ENCODE measurements at places on chromosomes 5 and 9.
A peak's percentile ranks its signal among the peaks of the same experiment; 100 is the strongest.

- no peak for DNase-seq
These were observed 30.4 kb downstream of the FEM1C start for GRCh38 chr5:115514220-115514619.

DNA sequence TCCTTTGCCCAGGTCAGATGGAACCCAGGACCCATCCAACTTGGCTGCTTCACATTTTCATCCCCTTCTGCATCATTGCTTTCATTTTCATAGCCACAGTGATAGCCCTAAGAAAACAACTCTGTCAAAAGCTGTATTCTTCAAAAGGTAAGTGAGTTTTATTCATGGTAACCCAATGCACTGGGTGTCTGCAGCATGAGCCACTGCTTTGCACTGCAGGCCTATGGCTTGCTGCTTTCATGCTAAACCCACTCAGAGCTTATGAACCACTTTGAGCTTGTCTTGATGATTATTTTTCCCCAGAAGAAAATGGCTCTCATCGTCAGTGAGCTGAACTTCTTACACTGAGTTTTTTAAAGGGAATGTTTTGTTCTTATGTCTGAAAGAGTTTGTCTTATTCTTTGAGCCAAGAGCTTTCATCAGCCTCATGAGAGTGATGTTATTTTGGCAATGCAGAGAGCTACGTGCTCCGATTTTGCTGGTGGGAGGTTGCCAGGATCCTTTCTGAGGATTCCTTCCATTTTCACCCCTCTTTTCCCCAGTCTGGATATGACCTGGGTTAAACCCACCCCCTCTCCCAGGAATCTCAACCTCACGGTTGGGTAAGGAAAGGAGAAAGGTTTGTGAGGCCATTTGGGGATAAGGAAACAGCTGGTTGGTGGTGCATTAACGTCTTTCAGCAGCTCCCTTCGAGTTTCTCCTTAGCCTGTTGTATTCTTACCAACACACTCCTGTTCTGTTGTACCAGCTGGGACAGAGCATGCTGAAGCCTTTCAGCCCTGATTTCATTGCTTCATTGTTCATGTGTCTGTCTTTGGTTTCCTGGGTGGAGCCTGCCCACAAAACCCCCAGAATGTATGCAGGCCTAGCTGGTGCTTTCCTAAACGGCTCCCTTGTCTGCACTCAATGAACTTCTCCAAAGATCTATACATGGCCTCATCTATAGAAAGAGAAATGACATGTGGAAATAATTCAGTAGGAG, 47.6 kb downstream of the PDCD1LG2 start:
- peak; percentile 18 for DNase-seq

DNA sequence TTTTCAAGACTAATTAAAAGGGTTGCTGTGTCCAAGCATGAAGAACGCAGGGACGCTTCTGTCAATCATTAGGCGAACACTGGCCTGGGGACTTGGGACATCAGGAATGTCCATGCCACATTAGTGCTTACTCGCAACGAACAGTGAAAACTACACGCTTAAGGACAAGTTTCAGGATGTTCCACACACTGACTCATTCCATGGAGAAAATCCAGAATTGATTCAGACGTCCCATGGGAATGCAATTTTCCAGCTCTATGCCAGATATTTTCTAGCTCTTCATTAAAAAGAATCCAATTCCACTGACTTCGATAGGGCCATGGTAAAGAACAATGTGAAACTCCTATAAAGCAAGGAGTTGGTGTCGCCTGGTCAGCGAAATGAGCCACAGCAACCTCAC, 98.2 kb downstream of the CAMSAP1 start:
- no peak for DNase-seq

GRCh38 chr9:81156381-81156780, 533.0 kb downstream of the TLE1 start:
- no peak for DNase-seq

- no peak for DNase-seq
These were observed 9.6 kb downstream of the FBXO38 start for GRCh38 chr5:148393390-148393741.

- no peak for DNase-seq
These were observed 223.3 kb downstream of the SEC61B start for GRCh38 chr9:99445371-99445891.

GRCh38 chr9:22469928-22470544, 23.4 kb downstream of the DMRTA1 start:
- DNase-seq = peak; percentile 51

DNA sequence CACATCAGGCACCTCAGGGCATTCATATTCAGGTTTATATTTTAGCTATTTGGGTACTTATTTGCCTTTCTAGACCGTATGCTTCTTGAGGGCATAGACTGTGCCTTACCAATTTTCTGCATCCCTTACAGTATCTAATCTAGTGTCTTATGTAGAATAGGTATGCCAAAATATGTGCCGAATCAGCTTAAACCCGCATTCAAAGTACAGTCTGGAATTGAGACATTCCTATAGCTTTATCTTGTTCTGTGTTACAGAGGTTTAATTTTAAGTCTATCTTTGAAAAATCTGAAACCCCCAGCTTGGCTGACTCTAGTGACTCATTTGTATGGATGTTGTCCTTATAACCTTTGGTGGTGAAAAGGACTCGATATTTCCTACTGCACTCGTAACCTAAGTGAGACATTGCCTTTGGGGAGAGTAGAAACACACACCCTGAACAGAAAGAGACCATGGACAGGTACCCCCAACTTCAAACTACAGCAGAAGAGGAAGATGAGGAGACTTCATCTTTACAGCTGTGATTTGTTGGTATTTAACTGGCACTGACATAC, 27.0 kb upstream of the TMOD1 start:
- DNase-seq = no peak

GRCh38 chr5:10828241-10828640, 67.2 kb upstream of the DAP start:
- no peak for DNase-seq

- no peak for DNase-seq
These were observed 485.8 kb downstream of the SEMA5A start for GRCh38 chr5:9059920-9060691.

GRCh38 chr9:28232686-28233085, 659.4 kb upstream of the C9orf72 start:
- DNase-seq = no peak

DNA sequence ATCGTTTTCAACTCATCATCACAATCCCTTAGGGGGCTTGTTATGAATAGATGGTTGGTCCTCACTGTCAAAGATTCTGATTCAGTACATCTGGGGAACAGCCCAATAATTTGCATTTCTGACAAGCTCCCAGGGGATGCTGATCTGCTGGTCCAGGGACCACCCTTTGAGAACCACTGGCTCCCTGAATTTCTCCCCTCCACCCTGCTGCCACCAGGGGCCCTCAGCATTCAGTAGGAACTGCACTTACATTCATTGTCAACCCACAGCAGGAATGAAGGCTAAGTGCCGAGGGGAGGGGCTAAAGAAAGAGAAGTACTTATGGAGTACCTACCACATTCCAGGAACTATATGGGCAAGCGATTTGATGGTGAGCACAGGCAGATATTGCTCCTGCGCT, 85.9 kb downstream of the BOD1 start:
- no peak for DNase-seq

DNA sequence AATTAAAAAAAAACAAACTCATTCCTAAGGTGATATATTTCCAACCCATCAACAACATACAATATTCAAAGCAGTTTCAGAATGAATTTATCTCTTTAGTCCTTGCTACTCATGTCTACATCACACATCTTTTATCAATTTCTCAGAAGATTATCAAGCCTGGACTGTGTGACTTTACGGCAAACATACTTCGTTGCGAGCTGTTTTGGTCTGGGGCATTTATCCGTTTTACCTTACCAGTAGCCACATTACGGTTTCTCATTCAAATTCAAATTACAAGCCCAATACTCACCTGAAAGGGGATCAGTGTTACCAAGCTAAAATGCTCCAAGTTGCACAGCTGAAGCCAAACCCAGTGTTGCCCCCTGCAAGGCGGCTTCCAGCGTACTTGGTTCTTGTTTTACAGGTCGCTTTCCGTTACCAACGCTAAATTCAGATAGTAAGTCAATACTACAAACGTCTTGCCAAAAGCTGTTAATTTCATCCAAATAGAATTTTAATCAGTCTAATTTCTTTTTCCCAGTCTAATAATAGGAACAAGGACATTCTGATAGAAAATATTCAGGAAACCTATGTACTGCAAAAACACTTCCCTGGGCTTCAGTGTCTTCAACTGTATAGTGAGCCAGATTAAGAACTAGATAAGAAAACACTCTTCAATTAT, 1.8 kb downstream of the HNRNPH1 start:
- no peak for DNase-seq

DNA sequence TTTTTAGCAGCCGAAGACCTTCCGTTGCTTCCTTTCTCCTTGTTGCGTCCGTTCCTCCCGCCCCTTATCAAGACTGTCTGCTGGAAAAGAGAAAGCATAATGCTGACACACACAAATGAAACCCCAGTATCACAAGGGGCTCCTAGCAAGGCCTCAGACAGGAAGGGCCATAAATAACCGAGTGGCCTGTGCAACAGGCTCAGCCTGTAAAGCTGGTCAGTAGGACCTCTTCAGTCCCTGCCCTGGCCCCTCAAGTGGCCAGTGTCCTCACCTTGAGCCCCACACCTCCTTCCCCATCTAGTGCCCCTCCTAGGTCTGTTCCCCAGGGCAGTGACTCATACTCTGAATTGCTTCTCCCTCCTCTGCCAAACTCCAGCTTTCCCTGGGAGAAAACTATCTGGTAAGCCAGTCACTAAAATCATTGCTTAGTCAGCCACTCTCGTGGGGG, 174.6 kb upstream of the IL12B start:
- DNase-seq = no peak

GRCh38 chr5:16932401-16932800, 3.7 kb downstream of the MYO10 start:
- DNase-seq = no peak

- no peak for DNase-seq
These were observed 533.5 kb downstream of the ZNF608 start for GRCh38 chr5:124212934-124213333.

GRCh38 chr5:141199359-141200235, at the start of gene PCDHB11:
PCDHB11 (plus strand) TSS chr5:141199627; CDS start chr5:141199775, 148 bp downstream.
- no peak for DNase-seq

DNA sequence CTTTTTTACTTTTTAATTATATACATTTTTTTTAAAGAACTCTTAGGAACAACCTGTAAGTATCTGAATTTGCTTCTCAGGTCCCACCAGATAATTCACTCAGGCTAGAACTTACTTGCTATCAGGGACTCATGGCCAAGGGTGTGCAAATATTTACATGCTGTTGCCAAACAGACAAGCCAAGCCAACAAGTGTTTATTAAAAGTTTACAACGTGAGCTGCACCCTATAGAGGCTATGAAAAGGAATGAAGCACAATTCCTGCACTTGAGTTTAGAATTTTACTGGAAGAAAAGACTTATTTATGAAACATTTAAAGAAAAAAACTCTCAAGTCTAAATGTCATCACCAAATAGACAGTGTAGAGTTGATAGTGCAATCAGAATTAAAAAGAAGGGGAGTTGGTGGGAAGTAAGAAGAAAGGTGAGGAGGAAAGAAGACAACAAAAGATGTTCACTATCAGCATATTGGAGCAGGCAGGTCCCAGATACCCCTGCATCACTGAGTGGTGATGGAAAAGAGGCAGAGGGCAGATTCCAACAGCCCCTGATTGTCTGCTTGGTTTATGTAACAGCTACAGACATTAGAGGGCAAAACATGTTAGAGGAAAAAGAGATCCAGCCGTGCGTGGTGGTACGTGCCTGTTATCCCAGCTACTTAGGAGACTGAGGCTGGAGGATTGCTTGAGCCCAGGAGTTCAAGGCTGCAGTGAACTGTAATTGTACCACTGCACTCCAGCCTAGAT, 32.8 kb downstream of the SH3RF2 start:
- no peak for DNase-seq

DNA sequence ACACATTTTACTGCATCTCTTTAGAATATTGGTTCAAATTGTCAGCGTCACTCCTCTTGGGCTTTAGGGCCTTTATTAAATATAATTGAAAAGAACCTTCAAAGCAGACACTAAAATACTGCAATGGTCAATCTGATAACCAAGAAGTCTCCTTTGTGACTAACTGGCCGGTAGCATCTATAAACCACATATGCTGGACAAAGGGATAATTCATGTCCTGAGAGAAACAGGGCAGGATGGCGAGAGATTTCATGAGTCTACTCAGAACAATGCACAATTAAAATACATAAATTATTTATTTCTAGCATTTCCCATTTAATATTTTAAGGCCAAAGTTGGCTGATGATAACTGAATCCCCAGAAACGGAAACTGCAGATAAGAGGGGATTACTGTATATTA, 1083.4 kb upstream of the CDH18 start:
- no peak for DNase-seq

GRCh38 chr5:98510143-98510985, 263.1 kb upstream of the RGMB start:
- DNase-seq = no peak

- DNase-seq = no peak
These were observed 36.3 kb downstream of the RUSC2 start for GRCh38 chr9:35526087-35526801.

- DNase-seq = no peak
These were observed 371.6 kb downstream of the KDM4C start for GRCh38 chr9:7129391-7129790.

GRCh38 chr5:32709750-32710549, 1.2 kb upstream of the NPR3 start:
- DNase-seq = peak; percentile 84

DNA sequence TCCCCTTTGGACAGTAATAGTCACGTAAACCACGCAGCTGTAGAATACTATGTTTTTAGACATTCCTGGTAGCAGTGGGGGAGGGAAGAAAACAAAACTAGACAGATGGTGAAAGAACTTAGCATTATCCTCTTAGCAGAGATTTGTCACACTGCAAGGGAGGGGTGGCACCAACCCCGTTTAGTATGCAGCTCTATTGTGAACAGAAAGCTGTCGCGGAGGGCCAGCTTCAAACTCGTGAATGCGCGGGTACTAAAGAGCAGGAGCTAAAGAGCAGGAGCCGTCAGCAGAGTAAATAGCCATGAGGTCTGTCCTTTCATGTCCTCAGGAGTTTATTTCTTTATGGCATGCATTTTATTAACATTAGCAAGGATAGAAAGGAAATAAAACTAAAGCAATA, 141.9 kb upstream of the SLC12A2 start:
- DNase-seq = no peak

- peak; percentile 37 for DNase-seq
These were observed 115.9 kb downstream of the RGS3 start for GRCh38 chr9:113579283-113580040.

- DNase-seq = peak; percentile 51
These were observed 1.5 kb upstream of the SIT1 start for GRCh38 chr9:35651956-35652828.

DNA sequence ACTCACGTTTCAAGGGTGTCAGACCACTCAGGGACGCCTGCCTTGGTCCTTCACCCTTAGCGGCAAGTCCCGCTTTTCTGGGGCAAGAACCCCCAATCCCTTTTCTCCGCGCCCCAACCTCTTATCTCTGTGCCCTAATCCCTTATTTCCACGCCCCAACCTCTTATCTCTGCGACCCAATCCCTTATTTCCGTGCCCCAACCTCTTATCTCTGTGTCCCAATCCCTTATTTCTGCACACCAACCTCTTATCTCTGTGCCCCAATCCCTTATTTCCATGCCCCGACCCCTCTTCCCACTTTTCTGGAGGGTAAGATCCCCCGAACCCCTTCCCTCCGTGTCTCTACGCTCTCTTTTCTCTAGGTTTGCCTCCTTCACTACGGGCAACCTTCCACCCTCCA, 139.4 kb downstream of the DAB2IP start:
- peak; percentile 33 for DNase-seq
